ENCODE measurements at places on chromosomes 4 and X.
A peak's percentile ranks its signal among the peaks of the same experiment; 100 is the strongest.

GRCh38 chr4:25451676-25452075, 74.6 kb downstream of the ANAPC4 start:
- DNase-seq, result no peak

GRCh38 chrX:19057856-19058255, 64.4 kb downstream of the ADGRG2 start:
- no peak for DNase-seq

DNA sequence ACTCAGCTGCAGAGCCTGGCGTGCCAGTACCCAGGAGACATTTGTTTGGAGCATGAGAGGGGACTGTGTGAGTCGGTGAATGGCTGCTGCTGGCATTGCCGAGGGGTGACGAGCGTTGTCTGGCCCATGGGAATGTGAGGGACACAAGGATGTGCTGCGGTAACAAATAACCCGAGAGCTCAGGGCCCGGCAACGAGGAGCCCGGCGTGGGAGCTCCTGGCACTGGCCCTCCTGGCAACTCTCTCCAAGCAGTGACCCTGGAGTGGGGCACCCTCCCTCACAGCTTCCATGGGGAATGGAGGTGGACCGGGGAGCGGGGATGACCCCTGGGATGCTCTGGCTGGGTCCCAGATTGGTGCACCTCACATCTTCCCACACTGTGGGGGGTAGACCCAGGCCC, 44.0 kb upstream of the SORCS2 start:
- no peak for DNase-seq

GRCh38 chr4:139665690-139666529, at the start of gene MGST2:
Gene MGST2 (plus strand): TSS chr4:139665819. CDS start chr4:139666020, 201 bp downstream.
- peak; percentile 97 for DNase-seq

DNA sequence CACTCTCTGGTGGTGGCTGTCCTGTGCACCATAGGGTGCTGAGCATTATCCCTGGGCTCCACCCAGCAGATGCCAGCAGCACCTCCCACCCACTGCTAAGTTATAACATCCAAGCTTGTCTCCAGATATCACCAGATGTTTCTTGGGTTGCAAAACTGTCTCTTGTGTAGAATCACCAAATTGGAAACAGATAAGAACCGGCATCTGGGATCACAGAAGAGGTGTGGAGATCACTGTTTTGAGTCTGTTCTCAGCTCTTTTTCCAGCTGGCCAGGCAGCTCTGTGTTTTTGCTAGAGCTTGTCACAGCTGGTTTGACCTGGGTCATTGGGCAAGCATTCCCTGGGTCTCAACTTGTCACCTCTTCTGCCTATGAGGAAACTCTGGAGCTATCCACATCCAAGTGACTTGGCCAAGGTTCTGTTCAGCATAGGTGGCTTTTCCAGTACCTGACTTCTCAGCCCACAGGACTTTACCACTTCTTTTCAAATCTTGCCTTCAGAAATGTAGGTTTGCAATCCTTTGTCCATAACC, 15.3 kb upstream of the PUDP start:
- no peak for DNase-seq

DNA sequence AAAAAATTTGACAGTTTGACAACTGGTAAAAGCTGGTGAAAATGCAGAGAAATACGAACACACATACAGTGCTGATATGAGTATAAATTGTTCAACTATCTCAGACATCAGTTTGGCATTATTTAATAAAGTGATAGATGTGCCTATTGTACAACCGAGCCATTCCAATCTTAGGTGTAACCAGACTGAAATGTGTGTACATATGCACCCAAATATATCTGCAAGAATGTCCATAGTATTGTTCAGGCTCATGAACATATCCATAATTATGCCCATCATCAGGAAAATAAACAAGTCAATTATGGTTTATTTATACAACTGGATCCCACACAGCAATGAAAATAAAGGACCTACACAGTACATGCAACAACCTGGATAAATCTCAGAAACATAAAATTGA, 188.9 kb upstream of the DDX53 start:
- DNase-seq, result no peak

DNA sequence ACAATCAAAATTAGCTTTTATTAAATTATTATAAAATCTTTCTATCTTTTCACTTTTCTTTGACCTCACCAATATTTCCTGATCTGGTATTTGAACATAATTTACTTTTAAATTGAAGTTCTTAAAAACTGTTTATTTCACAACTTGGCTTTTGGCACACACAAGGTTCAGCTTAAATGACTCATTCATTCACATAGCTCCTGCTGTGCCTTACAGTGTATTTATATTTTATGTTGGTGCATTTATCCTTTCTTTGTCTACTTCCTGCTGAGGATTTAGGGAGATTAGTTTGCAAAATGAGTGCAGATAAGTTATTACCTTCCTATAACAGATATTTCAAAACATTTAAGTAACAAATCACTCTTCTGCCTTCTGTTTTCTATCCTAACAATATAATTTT, 430.6 kb downstream of the DTHD1 start:
- DNase-seq, result no peak

DNA sequence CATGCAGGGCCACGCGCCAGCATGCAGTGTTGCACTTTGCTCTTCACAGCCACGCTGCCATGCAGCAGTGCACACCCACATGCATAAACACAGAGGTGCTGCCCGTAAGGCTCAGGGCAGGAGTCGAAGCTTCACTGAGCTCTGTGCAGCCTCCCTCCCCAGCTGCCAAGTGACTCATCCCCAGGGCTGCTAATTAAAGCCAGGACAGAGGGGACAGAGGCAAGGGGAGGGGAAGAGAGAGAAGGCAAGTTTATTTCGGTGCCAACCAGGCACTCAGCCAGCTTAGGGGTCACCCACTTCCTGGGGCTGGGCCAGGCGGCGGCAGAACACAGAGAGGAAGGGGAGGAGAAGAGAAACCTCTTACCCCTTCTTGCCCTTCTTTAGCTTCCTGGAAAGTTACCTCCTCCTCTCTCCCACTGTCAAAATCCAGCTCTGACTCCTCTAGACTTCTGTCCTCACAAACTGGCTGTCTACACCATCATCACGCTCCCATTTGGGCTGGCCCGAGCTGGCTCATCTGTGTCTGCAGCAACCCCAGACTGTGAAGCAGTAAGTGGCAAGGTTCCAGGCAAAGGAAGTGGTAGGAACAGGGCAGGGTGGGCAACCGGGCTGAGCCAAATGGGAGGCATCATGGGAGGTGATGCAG, 6.2 kb upstream of the IQSEC2 start:
- DNase-seq, result peak; percentile 28

GRCh38 chr4:52249581-52249980, 198.5 kb downstream of the SPATA18 start:
- DNase-seq, result no peak

DNA sequence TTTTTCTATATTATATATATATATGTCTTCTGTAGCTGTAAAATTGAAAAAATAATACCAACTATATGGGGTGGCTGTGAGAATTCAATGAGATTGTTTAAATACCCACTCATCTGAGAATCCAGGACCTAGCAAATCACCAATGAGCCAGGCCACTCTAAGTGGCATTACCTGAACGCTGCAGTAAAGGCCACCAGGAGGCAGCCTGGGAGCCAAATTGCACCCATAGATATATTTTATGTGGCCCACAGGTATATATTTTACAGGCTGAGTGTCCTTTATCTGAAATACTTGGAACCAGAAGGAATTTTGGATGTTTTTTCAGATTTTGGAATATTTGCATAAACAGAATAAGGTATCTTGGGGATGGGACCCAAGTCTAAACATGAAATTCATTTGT, 58.2 kb upstream of the C4orf50 start:
- DNase-seq, result no peak

- DNase-seq, result no peak
These were observed 68.0 kb upstream of the TLR2 start for GRCh38 chr4:153616006-153616555.

DNA sequence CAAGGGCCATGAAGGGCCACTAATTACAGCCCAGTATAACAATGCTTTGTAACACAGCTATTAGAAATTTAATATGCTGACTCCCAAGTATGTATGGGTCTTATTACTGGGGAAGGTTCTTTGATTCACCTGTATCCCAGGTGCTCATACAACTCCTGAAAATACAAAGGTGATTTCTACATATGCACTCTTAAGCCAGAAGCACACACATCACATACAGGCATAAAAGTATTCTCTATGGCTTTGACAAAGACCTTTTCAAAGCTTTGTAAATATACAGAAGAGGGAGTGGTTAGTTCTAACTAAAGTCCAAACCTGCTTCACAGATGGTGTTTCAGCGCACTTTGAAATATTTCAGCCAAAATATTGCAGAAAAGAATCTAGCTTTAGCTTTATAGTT, 191.5 kb downstream of the SNCA start:
- DNase-seq, result no peak

- no peak for DNase-seq
These were observed 88.2 kb downstream of the SOWAHB start for GRCh38 chr4:76809594-76810305.

DNA sequence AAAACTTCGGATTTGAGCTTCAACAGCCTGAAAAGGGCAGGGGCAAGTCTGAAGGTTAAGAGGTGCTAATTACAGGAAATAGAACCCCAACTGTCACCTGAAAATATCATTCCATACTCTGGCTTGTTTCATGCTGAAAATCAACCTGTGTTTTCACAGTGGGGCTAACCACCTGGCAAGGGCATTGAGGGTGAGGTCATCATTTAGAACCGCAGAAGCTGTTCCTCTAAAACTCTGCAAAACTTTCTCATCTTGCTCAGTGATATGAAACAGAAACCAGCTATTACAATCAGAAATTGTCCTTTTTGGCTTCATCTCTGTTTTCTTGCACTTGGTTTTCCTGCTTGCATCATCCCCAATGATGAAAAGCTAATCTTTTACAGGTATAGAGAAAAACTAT, 247.6 kb downstream of the DCLK2 start:
- DNase-seq, result no peak

- DNase-seq, result no peak
These were observed 465.5 kb upstream of the CTSO start for GRCh38 chr4:156419080-156419685.

- DNase-seq, result no peak
These were observed 1.2 kb upstream of the FSTL5 start for GRCh38 chr4:162164906-162165510.
